ENCODE measurements at places on chromosomes 4 and X.

DNA sequence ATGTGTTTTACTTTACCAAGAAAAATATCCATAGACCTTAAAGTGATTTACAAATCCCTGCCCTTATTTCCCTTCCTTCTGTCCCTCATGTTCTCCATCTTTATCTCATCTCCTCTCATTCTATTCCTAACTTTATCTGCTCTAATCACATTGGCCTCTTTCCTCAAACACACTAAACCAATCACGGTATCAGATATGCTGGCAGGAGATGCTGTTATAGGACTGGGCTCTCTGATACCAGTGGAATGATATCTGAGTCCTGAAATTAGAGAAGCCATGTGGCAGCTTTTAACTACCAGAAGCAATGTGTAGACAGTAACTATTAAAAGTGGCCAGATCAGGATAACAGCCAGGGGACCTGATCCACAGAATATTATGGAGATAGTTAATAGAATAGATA is 49.9 kb upstream of the GIMD1 start:
- no peak for DNase-seq

DNA sequence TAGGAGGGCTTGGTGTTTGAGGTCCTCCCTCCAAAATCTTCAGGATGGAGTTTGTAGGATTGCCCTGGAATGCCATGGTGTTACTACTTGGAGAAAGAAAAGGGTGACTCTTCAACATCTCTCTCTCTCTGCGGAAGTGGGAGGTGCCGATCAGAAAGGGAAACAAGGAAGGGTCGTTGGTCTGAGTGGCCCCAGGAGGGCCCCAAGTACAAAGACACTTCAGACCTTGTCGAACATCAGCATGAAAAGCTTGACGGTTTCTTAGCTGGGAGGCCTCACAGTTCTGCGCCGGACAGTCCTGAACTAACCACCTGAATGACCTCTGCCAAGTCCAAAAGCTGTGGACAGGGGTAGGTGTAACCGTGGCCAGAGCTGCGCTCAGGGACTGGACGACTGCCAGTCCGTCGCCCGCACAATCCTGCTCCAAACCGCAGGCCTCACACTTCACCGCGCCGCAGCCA is 646 bp upstream of the GSX2 start:
- DNase-seq = no peak

- no peak for DNase-seq
These were observed 648 bp upstream of the MSMO1 start for GRCh38 chr4:165326831-165327210.

- DNase-seq = no peak
These were observed 98.9 kb downstream of the ARHGAP6 start for GRCh38 chrX:11566789-11567188.

- no peak for DNase-seq
These were observed 236.4 kb downstream of the PDGFC start for GRCh38 chr4:156734965-156735895.

DNA sequence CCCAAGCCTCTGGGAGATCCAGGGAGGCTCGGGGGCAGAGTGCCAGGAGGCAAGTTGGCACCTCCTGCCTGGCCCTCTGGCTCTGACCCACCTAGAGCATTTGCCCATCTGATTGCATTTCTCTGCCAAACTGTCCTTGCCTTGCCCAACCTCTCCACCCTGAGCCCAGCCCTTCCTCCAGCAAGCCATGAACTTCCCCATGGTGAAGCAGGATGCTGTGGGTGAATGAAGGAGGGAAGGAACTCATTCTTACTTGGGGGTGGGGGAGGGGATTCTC is 9.3 kb upstream of the CNGA2 start:
- no peak for DNase-seq

DNA sequence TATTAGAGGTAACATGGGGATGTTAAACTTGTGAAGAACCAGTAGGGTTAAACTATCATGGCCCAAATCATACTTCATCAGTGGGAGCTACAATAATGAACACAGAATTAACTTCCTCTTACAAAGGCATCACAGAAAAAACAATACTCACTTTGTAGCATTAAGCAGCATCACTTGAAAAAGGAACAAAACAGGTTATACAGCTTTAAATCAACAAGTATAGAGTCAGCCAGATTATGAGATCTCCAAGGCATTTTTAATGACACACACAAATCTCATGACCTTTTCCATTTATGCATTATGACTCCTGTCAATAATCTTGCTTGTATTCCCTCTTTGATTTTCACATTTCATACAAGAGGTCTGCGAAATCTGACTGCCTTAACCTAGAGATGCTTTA is 18.3 kb downstream of the FBXL5 start:
- peak; percentile 42 for DNase-seq
